ENCODE measurements at places on chromosomes 12 and 14.

DNA sequence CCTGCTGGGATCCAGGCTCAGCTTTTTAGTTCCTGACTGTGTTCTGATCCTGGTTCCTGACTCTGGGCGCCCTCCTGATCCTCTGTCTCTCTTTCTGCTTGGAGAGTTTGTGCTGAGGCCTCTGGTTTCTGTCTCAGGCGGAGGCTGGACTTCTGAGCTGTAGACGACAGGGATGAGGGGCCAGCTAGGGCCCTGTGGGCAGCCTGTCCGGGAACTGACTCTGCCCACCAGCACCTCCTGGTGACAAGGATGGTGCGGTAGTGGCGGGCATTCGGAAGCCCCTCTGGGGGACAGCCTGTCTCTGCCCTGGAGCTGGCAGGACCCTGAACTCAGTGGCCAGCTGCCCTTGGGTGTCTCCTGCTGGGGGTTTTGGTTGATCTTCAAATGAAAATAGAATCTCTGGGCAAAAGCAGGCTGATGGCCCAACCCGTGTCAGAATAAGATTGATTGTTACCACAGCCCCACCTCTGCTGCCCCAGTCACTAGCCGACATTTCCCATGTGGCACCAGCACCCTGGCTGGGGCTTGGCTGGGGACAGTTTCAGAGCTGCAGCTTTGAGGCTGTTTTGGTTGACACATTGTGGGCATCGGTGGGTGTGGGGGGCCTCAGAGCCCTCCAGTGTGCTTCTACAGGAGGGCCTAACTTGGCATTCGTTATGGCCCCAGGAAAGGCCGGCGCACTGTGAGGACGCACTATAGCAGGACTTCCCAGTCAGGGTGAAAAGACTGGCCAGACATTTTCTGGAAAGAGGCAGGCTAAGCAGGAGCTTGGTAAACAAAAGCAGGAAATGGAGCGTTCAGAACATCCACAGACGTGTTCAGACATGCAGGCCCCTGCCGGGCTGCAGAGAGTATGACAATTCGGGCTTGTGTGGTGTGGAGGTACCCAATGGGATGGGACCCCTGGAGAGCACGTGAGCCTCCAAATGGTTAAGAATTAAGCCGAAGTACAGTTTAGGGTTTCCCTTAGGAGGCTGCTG, 16.2 kb downstream of the KRT80 start:
- no peak for DNase-seq

DNA sequence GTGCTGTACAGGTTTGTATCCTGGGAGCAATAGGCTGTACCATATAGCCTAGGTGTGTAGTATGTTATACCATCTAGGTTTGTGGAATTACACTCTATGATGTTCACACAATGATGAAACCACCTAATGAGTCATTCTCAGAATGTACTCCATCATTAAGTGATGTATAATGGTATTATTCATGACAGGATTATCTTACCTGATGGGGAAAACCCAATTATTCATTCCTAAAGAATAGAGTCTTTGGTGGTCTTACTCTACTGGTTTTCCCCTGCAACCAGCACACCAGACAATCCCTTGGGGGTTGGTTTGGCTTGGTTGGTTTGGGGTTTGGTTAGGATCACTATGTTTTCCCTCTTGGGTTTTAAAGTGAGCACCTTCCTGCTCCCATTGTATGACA, 12.6 kb upstream of the OR10P1 start:
- DNase-seq = no peak

GRCh38 chr14:52185178-52185577, 82.3 kb upstream of the PTGDR start:
- DNase-seq = no peak

DNA sequence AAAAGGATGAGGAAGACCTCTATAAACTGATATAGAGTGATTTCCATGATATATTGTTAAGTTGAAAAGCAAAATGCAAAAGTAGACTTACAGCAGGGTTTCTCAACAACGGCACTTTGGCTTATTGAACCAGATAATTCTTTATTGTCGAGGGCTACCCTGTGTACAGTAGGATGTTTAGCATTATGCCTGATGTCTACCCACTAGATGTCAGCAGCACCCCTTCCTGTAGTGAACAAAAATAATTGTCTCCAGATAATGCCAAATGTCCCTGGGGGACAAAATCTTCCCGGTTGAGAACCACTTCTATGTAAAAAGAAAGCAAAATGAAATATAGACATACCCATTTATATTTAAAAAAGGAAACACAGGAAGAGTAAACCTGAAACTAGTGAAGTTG, 32.4 kb downstream of the ABCD2 start:
- DNase-seq = no peak

DNA sequence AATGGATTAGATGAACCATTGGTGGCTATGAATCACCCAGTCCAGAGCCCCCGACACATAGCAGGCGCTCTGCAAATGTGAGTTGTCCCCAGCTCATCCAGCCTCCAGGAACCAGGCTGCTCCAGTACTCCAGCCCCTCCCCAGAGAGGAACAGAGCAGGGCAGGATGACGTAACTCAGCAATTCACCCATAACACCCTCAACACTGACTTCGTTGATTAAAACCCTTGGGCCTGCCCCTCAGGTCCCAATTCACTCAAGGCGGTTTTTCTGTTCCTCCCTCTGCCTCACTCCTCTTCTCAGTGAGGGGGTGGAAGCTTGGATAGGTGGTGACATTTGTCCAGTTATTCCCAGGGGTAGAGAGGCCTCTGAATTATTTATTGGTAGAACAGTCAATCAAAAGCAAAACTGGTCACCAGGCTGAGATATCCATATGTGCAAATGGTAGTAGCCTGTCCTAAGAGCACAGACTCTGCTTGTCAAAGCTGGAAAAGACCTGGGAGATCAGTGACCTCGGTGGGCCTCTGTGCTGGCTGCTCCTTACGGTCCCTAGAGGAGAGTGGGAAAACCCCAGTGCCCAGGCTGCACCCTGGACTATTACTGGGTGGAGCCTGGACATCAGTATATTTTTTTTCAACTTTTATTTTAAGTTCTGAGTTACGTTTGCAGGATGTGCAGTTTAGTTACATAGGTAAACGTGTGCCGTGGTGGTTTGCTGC, 97.0 kb downstream of the CMKLR1 start:
- DNase-seq = no peak

- no peak for DNase-seq
Measured at GRCh38 chr12:51181558-51181957, 8.6 kb upstream of the TFCP2 start.

DNA sequence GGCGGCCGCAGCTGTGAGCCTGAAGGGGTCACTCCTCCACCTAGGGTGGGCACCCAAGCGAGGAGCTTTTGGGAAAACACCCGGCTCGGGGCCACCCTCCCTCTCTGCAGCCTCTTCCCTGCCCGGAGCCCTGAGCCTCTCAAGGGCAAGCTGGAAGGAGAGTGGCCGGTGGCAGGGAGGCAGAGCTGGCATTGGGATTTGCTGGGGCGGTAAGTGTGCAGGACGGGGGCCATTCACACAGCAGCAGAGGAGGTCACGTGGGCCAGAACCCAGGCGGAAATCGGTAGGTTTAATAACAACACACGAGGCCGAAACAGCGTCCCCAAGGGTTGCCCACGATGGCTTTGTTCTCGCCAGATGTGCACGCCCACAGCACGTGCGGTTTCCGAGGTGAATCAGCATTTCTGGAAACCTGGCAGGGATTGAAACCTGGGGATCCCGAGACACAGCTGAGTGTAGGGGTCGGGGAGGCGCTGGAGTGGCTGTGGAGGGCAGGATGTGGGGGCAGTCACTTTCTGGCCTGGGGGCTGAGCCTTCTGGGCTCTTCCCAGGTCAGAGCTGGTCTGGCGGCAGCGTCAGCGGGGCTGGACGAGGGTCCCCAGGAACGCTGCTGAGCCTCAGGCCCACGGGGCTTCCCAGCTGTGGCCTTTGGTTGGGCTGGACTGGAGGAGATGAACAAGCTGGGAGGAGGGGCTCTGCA, 23.5 kb downstream of the NOC4L start:
- no peak for DNase-seq

DNA sequence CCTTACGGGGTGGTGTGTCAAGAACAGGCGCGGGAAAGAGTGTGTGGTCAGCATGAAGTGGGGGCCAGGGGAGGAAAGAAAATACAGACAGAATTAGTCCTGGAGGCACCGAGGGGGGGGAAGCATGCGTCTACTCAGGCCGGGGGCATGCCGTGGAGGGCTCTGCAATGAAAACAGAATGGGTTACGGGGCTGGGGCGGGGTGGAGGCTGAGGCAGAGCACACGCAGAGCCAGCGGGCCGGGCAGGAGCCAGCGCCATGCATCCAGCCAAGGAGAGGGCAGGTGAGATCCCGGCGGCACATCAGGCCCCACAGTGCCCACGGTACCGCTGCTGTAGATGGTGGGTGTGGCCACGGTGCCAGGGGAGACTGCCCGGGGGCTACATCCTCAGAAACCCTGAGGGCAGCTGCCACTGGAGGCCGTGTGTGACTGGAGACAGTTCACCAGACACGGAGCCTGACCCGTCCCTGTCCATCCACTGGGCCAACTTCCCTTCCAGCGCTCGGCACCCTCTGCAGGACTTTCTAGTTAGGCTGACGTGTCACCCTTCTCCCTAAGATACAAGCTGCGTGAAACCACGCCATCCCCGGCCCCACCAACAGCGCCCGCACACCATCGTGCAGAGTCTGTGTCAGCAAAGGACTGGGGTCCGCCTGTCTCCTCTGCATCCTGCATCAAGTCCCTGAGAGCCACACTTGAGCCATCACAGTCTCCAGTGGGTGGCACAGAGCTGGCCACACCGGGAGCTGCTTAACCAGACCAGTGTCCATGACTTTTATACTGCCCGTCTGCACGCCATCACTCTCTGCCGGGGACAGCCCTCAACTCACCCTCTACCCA, 87.4 kb downstream of the PIWIL1 start:
- DNase-seq = peak; percentile 52

DNA sequence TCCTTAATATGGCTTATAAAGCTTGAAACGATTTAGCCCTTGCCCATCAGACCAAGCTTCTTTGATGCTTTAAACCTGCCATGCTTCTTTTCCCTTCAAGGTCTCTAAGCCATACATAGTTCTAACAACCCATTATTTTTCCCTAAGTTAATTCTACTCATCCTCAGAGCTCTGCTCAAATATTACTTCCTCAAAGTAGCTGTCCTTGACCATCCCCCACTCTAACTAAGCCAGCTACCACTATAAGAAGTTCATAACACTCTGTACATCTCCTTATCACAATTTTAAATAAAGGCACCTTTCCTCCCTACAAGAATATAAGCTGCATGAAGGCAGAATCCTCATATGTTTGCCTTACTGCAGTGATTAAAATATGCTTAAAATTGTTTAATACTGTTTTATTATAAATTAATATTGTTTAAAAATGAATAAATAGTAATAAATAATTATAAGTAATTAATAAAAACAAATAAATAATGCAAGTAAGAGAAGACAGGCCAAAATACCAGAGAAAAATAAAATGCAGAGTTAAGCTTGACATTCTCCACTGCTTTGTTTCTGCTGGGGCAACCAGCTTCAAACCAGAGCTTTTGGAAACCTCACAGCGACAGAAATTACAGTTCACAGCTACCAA, 76.8 kb downstream of the NUMB start:
- DNase-seq = no peak

DNA sequence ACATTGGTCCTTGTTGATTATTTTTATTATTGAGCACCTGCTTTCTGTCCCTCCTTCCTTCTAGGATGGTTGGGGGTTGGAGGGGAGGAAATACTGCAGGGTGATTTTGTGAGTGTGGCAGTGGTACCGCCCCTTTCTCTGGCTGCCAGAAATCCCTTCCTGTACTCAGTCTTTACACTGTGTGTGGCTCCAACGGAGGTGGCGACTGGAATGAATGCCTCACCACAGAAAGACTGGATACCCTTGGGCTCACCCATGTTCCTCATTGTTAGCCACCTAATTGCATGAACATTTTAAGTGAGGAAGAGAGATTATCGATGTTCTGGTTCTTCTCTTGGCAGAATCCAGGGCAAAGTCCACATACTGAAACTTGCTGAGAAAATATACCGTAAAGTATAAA, 272.0 kb upstream of the E2F7 start:
- DNase-seq = no peak

- DNase-seq = no peak
Measured at GRCh38 chr12:3761116-3761735, 8.3 kb upstream of the CRACR2A start.

DNA sequence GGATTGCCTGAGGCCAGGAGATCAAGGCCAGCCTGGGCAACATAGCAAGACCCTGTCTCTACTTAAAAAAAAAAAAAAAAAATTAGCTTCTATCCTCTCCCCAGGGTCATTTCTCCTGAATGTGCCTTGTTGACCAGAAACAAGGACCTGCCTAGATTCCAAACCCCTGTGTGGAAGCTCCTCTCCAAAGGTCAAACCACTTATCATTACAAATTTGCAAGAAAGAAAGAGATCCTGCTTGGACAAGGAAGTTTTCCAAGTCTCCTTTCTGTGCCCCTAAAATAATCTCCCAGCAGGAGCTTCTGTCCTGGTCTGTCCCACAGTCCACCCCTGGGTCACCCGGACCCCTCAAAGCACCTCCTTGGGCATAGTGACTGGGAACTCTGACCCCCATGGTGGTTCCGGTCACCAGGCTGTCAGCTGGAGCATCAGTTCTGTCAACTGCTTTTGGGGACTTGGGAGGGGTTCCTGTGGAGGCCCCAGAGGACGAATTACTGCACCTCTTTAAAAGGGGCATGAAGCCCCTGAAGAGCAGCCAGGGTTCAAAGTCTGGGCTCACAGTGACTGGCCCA, 38.4 kb downstream of the ACTN1 start:
- DNase-seq = no peak

DNA sequence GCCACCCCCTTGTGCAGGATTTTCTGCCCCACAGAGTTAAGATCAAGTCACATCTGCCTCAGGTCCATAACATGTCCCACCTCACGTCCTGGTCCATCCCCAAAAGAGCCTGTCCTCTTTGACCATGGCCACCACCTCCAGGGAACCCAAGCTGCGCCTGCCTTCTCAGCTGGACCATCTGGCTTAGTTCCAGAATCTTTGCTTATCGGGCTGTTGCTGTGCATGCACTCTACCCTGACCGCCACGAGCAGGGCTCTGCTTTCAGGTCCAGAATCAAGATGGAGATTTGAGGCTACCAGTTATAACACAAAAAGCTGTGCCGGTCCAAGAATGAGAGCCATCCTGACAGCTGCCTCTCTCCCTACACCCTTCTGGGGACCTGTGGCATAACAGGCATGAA, 326.7 kb downstream of the DPF3 start:
- no peak for DNase-seq

GRCh38 chr12:107803092-107803491, 28.6 kb downstream of the ASCL4 start:
- DNase-seq = no peak

GRCh38 chr12:3319723-3320492, 171.1 kb upstream of the PRMT8 start:
- DNase-seq = peak; percentile 74

- peak; percentile 67 for DNase-seq
Measured at GRCh38 chr14:75459099-75459741, 31.4 kb downstream of the JDP2 start.

GRCh38 chr14:20680843-20681347, 3.5 kb upstream of the RNASE4 start:
- DNase-seq = no peak

GRCh38 chr12:57086493-57087009, 2.4 kb upstream of the NAB2 start:
- DNase-seq = peak; percentile 83

Data from H7 (cell line).